HL-60 (cell line): ENCODE measurements at places on chromosomes 2 and 18.

DNA sequence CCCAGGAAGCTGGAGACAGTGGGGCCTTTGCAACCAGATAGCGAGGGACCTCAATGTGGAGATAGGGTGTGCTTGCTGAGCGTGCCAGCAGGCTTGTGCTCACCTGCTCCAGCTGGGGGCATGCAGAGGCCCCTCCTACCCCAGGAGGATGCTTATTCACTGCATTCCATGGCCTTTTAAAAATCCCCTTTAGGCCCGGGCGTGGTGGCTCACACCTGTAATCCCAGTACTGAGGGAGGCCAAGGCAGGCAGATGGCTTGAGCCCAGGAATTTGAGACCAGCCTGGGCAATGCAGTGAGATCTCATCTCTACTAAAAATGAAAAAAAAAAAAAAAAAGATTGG lies 54.5 kb downstream of the ODC1 start:
- no peak for DNase-seq

GRCh38 chr2:46193855-46194254 lies 103.4 kb upstream of the EPAS1 start:
- no peak for DNase-seq

- DNase-seq: no peak
Measured at GRCh38 chr2:109689973-109690372, 75.8 kb downstream of the SOWAHC start.

DNA sequence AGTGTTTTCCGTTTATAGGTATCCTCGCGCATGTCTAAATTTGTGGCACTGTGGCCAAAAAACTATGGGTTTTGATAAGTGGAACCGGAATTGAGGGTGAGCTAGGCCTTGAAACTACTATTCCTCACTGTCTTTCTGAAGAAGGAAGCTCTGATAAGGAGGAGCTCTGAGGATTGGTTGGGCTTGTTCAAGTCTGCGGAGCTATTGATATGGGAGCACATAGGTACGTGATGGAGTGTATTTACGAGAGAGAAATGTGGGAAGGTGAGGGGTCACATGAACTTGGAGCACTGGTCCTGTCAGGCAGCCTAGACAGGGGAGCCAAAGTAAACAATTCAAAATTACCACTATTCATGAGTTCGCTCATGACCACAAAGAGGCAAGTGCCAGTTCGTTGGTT lies 131.4 kb downstream of the BABAM2 start:
- DNase-seq: no peak

- no peak for DNase-seq
Measured at GRCh38 chr2:108988796-108989713, at the start of gene EDAR. EDAR (minus strand) TSS chr2:108989220; CDS start chr2:108931014, 58,206 bp downstream.

DNA sequence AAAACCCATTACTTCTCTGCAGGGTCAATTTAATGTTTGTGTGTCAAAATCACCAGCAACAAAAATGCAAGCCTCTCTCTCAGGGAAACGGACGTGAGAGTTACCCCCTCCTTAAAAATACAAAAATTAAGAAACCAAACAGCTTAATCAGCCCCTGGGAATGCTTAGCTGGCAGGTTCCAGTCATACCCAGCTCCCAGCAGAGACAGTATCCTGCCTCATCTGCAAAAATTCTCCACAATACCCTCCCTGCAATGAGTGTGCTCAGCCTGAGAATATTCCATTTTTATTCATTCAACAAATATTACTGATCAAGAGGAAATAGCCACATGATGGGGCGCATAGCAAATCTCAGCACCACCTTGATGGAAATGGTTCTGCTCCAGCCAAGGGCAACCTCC lies 36.3 kb downstream of the ST8SIA5 start:
- no peak for DNase-seq

GRCh38 chr18:36648803-36649202 lies 180.0 kb downstream of the TPGS2 start:
- DNase-seq: no peak

- peak; percentile 95 for DNase-seq
Measured at GRCh38 chr18:44838971-44839666, 158.4 kb downstream of the SETBP1 start.

DNA sequence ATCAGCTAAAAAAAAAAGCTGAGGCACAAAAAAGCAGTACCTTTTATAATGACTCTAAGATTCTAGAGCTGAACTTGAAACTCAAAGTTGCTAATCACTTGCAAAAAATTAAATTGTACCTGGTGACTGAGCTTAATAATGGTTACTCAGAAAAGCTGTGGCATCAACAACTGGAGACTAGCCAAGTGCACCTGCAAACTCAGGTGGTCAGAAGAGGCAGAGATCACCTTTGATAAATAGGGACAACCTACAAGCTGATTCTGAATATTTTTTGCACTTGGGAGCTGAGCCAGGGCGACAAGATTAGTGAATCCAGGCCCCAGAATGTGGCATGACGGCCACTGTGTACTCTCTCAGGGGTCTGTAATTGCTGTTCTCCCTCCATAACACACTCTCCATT lies 3.0 kb downstream of the ABHD3 start:
- DNase-seq: no peak
